ENCODE measurements at places on chromosomes 3 and 15.
A peak's percentile ranks its signal among the peaks of the same experiment; 100 is the strongest.

DNA sequence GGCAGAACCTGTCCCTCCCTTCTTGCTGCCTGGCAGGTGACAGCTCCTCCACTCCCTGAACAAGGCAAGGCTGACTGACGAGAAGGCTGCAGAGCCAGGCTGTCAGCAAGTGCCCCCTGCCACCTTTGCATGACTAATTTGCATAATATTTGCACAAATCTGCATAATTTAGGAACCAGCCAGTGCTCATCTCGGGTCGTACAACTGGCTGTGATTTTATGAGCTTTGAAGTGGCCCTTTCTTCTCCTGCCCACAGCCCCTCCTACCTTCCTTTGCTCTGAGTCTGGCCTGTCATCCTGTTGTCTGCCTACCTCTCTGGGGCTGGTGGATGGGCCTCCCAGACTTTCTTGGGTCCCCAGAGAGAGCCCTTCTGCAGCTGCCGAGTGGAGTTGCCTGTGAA, 58.9 kb downstream of the LINGO1 start:
- DNase-seq: no peak

DNA sequence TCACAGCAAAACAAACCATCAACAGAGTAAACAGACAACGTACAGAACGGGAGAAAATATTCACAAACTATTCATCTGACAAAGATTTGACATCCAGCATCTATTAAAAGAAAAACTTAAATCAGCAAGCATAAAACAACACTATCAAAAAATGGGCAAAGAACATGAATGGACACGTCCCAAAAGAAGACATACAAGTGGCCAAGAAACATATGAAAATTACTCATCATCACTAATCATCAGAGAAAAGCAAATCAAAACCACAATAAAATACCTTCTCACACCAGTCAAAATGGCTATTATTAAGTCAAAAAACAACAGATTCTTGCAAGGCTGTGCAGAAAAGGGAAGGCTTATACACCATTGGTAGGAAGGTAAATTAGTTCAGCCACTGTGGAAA, 13.7 kb upstream of the SERPINI2 start:
- no peak for DNase-seq

GRCh38 chr3:173090492-173090891, 50.5 kb downstream of the SPATA16 start:
- DNase-seq: no peak

GRCh38 chr3:49295489-49296058, 18.5 kb upstream of the C3orf62 start:
- DNase-seq: peak; percentile 26

- no peak for DNase-seq
Observed at GRCh38 chr15:29593629-29594028, 228.6 kb downstream of the TJP1 start.

DNA sequence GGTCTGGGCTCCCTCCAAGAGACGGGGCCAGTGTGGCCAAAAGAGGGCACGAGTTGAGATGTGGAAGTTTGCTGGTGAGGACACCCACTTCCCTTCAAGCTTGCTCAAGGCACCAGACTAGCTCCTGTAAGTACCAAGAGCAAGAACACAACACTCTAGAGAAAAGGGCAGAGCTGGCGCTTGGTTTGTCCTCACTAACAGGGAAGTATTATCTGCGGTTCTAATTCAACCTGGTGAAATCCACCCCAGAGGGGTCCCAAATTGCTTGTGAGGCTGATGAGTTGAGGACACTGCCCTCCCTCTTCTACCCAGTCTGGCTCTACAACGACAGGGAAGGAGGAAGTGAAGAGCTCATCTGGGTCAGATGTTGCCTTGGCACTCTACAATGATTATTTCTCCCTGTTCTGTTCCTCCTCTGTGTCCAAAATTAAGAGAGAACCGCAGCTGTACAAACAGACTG, 16.9 kb upstream of the FSIP1 start:
- DNase-seq: no peak

GRCh38 chr3:14512281-14512941, 27.7 kb downstream of the GRIP2 start:
- no peak for DNase-seq

DNA sequence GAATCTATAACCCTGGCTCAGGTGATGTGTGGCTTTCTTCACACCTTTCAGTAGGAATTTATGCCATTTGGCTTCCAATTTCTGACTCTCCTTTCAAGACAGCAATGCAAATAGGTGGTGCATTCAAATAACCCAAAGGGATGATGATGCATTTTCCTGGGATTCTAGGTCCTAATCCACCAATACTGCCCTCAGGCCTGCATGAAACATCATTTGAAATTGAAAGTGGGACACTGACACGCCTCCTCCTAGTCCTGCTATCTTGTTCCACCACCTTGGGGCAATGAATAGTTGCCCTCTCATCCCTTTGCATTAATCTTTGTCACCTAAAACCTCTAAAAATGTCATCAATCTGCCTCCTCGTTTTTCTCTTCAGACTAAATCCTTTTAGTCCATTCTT, 198.4 kb upstream of the ST8SIA2 start:
- DNase-seq: no peak

DNA sequence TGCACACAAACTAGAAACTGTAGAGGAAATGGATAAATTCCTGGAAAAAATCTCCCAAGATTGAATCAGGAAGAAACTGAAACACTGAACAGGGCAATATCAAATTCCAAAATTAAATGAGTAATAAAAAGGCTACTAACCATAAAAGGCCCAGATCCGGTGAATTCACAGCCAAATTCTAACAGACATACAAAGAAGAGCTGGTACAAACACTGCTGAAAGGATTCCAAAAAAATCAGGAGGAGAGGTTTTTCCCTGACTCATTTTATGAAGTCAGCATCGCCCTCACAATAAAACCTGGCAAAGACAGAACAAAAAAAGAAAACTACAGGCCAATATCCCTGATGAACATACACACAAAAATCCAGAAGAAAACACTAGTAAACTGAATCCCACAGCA, 462.4 kb upstream of the THBS1 start:
- DNase-seq: no peak

GRCh38 chr3:152109038-152109437, 159.7 kb upstream of the MBNL1 start:
- no peak for DNase-seq

DNA sequence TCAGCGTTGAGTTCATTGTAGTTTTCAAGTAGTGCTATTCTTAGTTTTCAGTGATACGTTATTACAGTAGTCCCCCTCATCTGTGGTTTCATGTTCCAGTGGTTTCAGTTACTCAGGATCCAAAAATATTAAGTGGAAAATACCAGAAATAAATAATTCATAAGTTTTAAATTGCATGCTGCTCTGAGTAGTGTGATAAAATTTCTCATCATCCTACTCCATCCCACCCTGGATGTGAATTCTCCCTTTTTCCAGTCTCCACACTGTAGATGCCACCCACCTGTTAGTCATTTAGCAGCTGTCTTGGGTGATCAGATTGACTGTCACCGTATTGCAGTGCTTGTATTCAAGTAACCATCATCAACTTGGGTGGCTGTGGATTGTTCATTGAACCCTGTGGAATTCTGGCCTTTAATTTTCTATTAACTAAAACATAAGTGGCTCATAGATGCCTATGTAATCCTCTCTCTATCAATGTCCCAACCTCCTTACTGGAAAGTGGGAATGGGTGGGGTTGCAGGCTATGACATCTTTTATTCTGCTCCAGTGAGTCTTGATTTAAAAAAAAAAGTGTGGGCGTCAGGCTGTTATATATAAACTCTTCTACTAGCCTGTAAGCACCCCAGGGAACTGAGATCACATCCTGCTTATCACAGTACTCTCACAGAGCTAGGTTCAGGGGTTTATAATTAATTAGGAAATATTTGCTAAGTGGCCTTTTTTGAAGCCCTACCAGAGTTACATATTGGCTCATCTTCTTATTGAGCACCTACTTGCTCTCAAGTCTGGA, 97.5 kb downstream of the CFAP20DC start:
- DNase-seq: no peak

GRCh38 chr3:57756528-57757401, 656 bp downstream of the SLMAP start:
- peak; percentile 52 for DNase-seq

DNA sequence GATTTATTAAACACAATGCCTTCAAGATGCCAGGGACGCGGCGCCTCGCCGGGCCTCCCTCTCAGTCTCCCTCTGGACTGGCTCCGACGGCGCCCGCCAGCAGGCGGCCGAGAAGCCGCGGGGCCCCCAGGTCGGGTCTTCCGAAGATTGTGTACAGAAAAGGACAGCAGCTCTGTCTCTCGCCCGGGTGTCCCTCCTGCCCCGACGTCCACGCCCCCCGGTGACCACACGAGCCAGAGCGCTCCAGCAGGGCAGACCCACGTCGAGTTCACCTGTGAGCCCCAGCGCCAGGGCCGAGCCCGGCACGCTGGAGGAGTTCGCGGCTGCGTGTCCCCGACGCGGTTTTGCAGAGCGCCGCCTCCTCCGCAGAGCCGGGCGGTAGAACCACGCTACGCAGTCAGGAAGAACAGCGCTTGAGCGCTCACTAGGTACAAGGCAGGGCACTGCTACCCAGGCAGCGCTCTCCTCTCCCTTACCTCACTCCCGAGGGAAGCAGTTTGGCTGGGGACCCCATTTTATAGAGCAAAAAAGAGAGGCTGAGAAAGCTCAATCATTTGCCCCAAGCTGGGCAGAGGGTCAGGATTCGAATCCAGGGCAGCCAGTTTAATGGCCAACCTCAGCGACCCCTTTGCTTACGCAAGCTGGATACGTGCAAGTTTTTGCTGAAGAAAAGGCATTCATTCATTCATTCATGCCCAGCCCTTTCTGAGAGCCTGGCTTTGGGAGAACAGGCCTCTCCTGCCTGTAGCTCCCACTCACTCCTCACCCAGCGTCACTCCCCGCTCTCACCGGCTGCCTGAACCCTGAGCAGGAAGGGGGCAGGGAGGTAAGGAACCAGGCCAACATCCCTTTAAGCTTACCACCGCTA, 3.0 kb upstream of the TLE3 start:
- peak; percentile 66 for DNase-seq

GRCh38 chr3:17162116-17162515, 277.4 kb downstream of the PLCL2 start:
- no peak for DNase-seq

DNA sequence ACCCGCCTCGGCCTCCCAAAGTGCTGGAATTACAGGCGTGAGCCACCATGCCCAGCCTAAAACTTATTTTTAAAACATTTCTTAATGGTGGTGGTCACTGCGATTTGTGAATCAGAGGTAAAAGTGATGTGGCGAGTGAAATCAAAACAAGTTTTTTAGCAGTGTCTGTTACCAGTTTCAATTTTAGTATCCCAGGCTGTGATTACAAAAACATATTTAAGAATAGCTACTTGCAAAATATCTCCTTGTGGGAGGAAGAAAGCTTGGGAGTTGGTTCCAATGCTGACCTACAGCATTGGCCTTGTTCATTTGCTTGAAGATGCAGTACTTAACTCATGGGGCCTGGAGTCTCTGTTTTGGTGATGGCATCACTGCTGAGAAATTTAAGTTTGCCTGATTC, 4.5 kb downstream of the RAB7A start:
- no peak for DNase-seq

DNA sequence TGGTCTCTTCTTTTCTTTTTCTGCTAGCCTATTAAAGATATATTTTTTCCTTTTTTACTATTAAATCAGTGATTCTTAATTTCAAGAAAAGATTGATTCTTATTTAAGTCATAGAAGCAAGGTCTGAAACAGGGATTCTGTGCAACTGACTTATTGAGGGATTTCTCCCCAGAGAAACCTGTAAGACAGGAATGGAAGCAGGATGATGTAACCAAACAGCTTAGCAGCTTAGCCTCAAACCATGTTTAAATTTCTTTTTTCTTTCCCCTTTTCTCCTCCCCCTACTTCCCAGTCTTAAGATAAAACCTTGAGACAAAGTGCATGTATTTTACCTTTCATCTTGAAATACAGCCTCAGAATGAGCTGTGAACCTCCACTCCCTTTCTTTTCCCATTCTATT, 322.8 kb downstream of the NEK10 start:
- no peak for DNase-seq

- no peak for DNase-seq
Observed at GRCh38 chr3:124221422-124221821, 229.5 kb upstream of the ROPN1 start.

DNA sequence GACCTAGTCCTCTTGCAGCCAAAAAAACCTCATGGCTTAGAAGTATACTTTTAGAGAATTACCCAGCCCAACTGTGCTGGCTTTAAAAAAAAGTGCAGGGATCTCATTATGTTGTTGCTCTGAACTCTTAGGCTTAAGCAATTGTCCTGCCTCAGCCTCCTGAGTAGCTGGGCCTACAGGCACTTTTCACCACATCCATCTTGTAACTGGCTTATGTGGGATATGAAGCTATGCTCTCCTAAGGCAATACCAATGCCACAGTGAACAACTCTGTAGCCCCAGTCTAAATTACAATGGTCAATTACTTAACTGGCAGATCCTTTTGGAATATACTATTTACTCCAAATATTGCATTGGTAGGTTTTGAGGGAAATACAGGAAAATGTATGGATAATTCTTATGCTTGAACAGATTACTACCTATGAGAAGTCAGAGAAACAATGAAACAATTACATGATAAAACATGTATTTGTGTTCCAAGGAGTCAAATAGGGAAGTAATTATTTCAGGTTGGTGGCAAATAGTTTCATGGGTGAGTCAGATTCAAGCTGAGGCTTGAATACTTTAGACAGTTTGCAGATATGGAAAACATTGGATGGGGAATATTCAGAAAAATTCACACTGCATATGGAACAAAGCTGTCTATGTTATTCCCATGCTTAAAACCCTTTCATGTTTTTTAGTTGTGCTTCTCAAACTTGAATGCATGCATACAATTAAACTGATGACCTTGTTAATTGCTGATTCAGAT, 34.6 kb upstream of the GPR149 start:
- DNase-seq: no peak

DNA sequence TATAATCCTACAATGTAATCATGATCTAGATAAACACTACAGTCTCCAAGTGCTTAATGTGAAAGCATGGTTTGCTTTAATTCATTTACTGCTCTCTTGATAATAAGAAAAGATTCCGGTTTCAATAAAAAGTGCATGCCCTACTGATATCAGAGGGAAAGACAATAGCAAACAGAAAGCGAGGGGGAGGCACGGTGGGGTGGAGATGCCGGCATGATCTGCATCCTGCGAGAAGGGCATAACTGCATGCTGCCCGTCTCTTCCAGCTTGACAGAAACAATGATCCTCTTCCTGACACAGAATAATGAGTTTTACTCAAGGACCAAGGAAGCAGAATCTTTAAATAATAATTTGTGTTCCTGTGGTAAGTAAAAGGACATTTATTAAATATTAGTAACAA, 51.7 kb downstream of the GOLIM4 start:
- no peak for DNase-seq

DNA sequence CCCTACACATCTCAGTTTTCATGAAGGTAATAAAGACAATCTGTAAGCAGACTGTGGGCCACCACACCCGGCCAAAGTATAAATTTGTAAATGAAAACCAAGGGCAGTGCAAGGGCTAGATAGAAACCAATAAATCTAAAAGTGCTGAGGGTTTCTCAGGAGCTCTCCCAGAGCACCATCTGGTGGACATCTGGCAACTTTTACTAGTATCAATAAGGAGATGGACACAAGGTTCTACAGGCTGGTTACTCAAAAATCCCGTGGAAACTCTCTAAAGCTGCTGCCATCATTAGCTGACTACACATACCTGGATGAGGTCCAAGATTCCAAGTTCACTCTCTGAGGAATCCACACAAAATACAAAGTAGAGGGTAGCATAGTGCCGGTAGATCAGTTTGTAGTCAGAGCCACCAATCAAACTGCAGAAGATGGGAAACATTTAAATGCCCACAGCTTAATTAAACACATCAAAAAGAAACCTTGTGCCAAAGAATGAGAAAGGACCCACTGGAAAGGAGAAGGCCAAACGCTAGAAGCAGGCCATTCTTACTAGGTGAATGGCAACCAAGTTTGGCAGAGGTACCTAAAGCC, 5.5 kb downstream of the AP3S2 start:
- no peak for DNase-seq

Measured in activated naive CD8-positive, alpha-beta T cell treated with anti-CD3 and anti-CD28 coated beads, Interleukin-2, amount 50 U/mL, for 24 hours (primary cell).